ENCODE measurements at places on chromosomes 5 and 9.

- no peak for DNase-seq
Measured at GRCh38 chr5:21810737-21811316, 1042.3 kb downstream of the CDH12 start.

GRCh38 chr5:104111632-104112031 is 549.0 kb upstream of the NUDT12 start:
- no peak for DNase-seq

DNA sequence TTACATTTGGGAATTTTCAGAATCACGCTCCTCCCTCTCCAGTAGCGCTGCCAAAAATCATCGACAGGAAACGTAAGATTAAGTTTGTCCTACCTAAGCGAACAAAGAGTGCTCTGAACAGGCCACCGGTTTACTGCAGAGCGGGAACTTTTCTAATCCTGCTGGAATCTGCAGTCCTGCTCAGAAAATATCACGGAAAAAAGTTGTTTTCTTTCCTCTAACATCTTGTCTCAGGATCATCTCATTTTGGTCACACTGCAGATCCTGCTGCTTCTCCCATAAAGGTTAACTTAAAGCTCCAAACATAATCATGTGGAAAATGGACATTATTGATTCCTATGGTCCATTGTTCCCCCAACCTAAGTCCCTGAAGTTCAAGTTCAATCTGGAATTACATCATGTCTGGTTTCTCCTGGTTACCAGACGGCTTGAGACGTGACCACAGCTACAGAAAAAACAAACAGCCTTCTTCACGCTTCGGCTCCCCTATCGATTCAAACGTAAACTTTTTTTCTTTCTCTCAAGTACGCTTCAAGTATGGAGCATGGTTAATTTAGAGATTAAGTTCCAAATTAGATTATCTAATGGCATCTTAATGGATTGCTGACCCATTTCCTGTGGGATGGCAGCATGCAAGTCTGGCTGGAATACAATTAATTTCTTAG is 217.6 kb downstream of the NFIB start:
- DNase-seq = no peak

DNA sequence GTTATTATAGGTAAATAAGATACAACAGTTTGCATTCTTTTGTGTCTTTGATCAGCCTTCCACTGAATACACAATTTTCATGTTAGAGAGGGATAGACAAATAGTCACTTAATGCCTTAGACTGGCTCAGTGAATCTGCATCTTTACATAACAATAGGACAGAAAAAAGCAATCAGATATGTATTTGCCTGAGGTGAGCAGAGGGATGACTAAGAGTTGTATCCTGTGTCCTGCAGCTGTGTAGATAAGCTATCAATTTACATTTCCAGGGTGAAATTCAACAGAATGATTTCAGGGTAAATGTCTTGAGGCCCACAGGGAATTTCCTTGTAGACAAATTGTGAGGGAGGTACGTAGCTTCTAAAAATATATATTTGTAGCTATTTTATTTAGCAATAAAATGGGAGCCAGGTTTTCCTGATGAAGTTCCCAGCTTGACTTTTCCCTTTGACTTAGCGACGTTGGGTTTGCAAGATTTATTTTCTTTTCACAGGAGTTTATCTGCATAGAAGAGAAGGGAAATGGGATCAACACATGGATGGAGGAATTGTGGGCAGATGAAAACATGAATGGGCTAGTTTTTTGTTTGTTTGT is 586.1 kb upstream of the CDH6 start:
- DNase-seq = no peak

GRCh38 chr5:6712142-6712576 is 1.1 kb upstream of the TENT4A start:
- DNase-seq = peak; percentile 44

DNA sequence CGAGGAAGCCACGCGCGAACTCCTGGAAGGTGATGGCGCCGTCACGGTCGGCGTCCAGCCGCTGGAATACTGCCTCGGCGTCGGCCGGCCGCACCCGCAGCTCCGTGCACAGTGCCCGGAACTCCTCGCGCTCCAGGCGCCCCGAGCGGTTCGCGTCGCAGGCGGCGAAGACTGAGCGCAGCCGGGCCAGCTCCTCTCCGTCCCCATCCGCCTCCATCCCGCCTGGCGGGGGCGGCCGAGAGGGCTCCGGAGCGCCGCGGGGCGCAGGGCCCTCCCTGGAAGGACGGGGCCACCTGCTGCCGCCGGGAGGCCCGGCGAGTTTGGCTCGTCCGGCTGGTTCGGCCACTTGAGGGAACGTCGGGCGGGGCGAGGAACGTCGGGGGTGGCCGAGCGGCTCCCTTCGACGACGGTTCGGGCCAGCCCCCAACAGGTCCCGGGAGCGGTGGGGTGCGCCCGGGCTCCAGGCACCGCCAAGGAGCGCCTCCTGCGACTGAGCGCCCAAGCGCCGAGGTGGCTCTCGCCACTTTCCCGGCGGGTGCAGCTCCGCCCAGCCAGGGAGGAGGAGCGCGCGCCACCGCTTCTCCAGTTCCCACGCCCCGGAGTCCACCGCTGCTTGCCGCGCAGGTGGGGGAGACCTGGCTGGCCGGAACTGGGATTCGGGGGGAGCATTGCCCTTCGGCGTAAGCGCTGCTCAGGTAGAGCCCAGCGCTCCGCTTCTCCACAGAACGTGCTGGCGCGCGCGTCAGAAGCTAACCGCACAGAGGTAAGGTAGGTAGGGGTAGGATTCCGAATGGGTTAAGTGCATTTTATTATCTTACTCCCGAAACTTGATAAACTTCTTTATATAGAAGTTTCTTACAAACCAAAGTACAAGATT is at the start of gene RASEF:
TSS of gene RASEF (minus strand) at position 492 of the 877 bp plus-strand sequence. CDS start at position 217, 275 bp downstream.
- no peak for DNase-seq

DNA sequence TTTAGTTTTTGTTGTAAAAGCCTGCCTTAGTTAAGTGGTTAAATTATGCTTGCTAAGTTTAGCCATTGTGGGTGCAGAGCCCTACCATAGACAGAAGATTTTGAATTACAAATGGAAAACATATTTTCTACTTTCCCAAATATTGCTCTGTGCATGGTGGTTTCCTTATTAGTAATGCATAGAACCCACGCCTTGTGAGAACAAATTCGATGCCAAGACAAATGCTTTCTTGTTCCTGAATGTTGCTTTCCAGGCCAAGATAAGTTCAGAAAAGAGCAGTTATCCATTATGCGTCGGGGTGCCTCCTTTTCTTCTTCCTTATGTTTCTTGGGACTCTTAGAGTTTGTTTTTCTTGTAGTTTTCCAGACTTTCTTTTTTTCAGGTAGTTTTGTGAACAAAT is 31.0 kb upstream of the GARNL3 start:
- no peak for DNase-seq

DNA sequence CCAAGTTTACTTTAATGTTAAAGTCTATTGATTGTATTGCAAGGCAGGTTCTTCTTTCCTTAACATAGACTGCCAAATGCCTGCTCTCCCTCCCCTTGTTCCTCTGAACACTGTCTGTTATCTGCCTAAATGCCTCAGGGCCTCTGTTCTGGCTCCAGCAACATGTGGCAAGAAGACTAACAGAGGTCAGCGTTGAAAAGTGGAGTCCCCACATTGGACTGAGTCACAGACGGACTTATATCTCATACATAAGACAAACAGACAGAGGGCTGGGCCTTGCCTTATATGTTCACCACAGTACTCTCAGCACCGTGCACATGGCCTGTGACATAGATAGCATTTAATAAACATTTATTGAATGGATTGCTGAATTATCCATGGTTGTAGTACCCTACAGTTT is 91.4 kb downstream of the TSSK1B start:
- DNase-seq = no peak

- no peak for DNase-seq
Measured at GRCh38 chr9:20507431-20507830, 114.9 kb downstream of the MLLT3 start.

Data from activated T-helper 9 cell treated with anti-CD3 and anti-CD28 coated beads, Interleukin-2, amount 50 U/mL, for 16 hours (primary cell).